Uterus (tissue), 4 donors: ENCODE measurements at places on chromosomes 5 and 9. TPM values are rescaled to one million over a fixed set of nuclear protein-coding genes. Genes with fewer than 3 reads are reported as not detected.

DNA sequence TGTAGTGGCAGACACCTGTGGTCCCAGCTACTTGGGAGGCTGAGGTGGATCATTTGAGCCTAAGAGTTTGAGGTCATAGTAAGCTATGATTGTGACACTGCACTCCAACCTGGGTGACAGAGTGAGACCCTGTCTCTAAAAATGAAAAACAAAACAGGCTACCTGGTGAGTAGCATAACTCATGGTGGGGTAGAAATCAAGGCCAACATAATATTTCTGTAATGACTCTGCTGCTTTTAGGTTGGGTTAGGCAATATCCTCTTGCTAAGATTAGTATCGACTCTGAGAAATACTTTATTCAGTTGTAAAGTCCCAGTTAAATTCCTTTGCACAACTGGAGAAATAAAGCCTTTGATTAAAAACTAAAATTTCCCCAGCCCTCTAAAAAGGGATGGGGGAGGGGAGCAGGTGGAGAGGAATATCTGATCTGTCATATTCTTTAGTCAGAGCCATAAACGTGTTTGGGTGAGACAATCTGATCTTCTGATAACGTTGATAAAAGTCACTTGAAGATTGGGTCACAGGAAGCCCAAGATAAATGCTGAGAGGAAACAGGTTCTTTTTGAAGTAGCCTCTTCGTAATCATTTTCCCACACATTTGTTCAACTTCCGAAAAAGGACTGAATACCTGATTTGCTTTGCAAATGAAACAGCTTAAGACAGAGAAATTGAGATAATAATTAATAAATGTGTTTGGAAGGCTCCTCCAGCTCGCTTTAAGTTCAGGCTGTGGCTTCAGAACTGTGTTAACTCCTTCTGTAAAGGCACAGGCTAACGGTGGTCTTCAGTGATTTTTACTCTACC, 14.9 kb downstream of the IL4 start:
- DNase-seq: no peak

DNA sequence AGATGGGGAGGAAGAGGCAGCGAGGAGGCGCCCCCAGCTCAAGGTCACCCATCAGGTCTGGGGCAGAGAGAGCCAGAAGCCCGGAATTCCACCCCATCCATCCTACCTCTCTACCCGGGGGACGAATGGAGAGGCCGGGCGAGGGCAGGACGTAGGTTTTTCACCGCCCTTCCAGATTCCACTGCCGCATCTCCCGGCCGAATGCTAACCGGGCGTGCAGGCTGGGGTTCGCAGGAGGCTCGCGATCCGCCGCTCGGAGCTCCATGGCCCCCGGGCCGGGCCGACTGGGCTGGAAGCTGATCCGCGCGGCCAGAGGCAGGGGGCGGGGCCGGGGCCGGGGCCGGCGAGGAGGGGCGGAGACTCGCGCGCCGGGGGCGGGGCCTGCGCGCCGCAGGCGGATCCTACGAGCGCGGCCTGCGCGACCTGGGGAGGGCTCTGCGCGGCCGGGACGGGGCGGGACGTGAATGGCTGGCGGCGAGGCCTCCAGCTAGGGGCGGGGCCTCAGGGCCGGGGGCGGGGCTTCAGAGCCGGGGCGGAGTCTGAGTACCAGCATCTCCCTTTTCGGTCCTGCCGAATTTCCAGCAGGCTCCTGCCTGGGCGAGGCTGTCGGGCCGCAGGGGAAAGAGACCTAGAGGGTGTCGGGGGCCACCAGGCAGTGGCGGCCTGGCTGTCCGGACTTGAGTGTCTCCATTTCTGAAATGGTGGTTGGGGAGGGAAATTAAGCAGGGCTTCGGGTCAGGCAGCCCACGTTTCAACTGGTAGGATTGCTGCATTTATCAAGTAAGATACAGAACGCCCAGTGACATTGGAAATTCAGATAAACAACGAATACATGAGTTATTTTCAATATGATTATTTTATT, at the start of gene ST6GALNAC4:
Gene ST6GALNAC4, minus strand, starts transcription at position 322 of the 862 bp plus-strand sequence. CDS start 622 bp downstream, outside the sequence.
- DNase-seq: peak; percentile 98

- DNase-seq: no peak
Measured at GRCh38 chr5:6948562-6948961, 235.3 kb downstream of the TENT4A start.

DNA sequence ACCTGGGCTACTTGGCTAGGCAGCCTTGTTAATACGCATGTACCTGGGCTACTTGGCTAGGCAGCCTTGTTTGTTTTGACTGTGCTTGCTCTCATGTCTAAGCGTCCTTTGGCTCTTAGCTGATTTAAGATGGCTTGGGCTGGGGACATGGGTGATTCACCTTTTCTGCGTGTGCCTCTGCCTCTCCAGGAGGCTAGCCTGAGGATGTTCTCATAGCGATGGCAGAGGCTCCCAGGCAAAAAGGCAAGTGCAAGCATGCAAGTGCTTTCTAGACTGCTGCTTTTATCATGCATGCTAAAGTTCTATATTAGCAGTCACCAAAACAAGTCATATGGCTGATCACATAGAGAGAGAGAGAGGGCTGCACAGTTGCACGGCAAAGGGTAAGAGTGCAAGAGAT, 300.5 kb downstream of the IRX1 start:
- DNase-seq: no peak

- no peak for DNase-seq
Measured at GRCh38 chr5:776862-777711, 7.4 kb downstream of the ZDHHC11B start.

GRCh38 chr5:68027519-68027918, 188.0 kb upstream of the PIK3R1 start:
- DNase-seq: peak; percentile 40

DNA sequence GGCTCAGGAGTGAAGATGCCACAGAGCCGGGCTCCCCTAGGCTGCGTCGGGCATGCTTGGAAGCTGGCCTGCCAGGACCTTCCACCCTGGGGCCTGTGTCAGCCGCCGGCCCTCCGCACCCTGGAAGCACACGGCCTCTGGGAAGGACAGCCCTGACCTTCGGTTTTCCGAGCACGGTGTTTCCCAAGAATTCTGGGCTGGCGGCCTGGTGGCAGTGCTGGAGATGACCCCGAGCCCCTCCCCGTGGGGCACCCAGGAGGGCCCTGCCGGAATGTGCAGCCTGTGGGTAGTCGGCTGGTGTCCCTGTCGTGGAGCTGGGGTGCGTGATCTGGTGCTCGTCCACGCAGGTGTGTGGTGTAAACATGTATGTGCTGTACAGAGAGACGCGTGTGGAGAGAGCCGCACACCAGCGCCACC, 113.1 kb downstream of the RXRA start:
- DNase-seq: no peak

DNA sequence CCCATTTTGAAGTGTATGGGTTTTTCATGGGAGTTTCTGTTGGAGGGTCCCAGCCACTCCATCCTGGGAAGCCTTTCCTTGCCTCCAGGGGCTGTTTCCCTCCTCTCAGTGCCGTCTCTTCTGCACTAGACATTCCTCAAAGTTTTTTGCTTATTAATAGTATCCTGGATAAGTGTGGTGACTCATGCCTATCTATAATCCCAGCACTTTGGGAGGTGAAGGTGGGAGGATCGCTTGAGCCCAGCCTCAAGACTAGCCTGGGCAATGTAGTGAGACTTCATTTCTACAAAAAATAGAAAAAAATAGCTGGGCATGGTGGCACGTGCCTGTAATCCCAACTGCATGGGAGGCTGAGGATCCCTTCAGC, 43.1 kb downstream of the RALGPS1 start:
- no peak for DNase-seq

GRCh38 chr5:95087816-95088317, 197.0 kb downstream of the MCTP1 start:
- no peak for DNase-seq

GRCh38 chr9:22241024-22241423, 205.6 kb upstream of the DMRTA1 start:
- DNase-seq: no peak

- no peak for DNase-seq
Measured at GRCh38 chr5:122141751-122142150, 12.4 kb downstream of the ZNF474 start.

DNA sequence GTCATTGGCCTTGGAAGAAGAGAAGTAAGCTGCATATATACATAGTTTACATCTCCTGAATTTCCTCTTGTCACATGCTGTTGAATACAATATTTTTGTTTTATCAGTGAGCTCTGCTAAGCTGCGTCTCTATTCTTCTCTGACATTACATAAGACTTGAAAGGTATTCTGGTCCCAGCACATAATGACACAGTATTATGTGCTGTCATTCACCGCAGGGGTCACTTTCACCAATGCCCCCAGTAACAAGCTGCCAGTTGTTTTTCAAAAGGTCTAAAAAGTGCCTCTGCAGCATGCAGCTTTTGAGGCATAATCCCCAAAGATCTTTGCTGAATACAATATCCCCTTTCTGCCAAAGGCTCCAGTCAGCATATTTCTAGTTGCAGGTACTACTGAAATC, 349.0 kb upstream of the FAM174A start:
- no peak for DNase-seq

DNA sequence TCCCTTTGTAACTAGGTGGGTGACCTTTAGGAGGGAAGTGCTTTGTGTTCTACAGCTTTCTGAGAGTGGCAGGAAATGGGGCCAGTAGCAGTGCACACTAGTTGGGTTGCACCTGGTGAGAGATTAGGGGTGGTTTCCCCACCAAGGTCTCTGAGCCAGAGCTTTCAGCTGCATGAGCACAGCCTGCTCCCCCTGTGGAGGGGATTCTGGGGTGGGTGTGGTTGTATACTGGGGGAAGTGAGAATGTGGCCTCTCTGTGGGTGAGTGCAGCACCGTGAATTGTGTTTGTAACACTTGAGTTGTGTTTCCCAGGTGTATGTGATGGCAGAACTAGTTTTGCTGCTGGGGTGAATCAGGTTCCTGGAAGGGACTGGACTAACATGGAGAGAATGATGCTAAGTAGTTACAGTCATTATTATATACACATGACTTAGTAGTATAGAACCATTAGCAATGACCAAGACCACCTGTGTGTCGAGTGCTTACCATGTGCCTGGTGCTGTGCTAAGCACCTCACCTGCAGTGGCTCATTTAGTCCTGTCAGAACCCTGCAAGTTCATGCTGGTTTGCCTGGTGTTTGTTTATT, 11.8 kb upstream of the CXXC5 start:
- no peak for DNase-seq

DNA sequence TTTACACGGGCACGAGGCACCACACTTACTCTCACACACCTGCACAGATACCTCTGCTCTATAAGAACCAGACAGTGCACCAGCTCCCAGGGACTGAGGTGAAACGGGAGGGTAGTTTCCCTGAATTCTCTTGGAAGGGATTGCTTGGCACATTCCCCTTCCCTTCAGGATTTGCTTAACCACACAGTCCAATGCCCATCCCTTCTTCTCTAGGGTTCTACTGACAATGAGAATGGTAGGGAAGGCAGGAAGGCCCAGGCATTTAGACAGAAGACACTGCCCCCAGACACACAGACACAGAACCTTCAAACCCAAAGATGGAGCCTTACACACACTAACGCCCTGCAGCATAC, 704 bp upstream of the LHX6 start:
- no peak for DNase-seq

DNA sequence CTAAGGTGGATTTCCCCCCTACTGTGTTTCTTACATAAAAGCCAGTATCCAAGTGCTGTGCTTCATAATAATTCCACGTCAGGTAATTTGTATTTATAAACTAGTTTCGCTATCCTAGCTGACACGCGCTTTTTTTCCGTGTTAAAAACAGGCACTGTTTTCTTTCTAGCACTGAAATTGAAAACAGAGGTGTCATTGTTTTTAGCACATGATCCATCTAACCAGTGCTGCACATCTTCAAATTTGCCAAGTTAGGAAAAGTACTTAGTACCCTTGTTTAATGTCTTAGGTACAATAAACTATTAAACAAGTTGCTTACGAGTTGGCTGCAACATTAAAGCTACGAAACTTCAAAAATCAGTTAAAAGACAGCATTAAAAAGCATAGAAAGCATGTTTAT, 49.9 kb downstream of the JMY start:
- no peak for DNase-seq

GRCh38 chr9:124290053-124290591, 32.4 kb downstream of the NEK6 start:
- no peak for DNase-seq

DNA sequence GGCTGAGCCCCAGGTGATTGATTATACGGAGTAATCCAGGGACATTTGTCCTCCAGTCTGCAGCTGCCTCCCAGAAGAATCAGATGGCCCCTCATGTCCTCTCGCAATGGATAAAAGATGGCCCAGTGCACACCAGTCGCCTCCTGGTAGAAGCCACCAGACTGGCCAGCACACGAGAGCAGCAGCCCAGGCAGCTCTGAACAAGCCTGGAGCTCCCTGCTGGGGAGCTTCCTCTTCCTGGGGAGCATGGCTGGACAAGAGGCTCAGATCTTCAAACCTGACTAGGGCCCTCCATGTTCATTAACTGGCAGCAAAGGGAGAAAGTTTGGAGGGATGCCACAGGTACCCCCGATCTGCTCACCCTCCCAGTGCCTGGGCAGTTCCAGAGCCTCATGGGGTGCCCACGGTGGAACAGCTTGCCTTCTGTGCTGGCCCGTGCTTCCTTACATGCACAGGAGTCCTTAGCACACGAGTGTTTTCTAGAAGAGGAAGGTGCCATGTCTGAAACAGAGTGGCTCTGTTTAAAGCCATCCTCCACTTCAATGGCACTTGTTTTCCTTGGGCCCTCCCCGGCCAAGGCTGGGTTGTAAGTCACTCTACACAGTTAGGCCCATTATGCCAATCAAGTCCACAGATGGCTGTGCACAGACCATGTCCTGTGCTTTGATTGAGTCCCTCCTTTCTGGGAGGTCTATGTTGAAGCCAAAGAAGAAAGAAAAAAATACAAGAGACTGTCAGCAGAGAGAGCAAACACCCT, 75.6 kb downstream of the PRRT1B start:
- DNase-seq: no peak

DNA sequence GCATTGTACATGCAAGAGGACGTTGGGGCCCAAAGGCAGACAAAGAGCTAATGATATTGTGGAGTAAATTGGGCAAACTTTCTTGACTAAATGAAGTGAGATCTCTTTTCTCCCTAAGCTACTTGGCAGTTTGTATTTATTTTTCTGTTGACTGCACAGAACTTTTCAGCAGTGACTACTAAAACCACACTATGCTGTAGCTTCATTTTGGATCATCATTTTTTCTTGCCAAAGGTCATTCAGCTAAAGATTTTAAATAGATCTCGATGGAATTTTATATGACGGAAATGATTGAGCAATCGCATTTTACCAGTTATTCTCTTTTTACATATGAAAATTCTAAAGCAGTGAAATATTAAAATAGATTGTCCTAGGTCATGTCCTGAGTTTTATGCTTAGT, 286.1 kb upstream of the ACTBL2 start:
- no peak for DNase-seq

The SPEF2 gene
- total RNA-seq: 3.3 TPM

The SOHLH1 gene
- not detected for total RNA-seq

The ECSCR gene
- total RNA-seq: 24.6 TPM

The MCIDAS gene
- total RNA-seq: not detected

The PCDHB7 gene
- total RNA-seq: 4.9 TPM
